ENCODE measurements at places on chromosomes 1 and 21.

GRCh38 chr1:162235241-162235800, 141.3 kb downstream of the SPATA46 start:
- DNase-seq = no peak

- peak; percentile 11 for DNase-seq
Observed at GRCh38 chr1:211371406-211372105, 44.9 kb downstream of the TRAF5 start.

GRCh38 chr1:187817782-187818181, 989.0 kb downstream of the PLA2G4A start:
- no peak for DNase-seq

DNA sequence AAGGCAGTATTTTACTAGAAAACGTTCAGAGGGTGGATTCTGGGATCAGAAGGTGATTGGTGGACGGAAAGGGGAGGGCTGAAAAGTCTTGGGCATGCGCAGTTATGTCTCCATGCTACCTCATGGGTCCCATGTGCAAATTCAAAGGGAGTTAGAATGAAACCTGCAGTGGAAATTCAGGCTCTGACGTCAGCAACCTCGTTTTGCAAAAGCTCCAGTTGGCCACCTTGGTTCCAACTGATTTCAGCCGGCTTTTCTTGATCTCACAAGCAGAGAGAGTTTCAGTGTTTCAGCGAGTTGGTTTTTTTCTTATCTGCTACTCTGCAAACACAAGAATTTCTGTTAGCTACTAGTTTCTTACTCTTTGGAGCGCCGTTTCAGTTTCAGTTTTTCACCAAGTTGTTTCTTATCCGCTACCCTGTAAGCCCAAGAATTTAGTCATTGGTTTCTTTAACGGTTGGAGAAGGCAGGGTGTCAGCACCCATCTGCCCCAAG, 69.8 kb upstream of the PGBD5 start:
- peak; percentile 35 for DNase-seq

DNA sequence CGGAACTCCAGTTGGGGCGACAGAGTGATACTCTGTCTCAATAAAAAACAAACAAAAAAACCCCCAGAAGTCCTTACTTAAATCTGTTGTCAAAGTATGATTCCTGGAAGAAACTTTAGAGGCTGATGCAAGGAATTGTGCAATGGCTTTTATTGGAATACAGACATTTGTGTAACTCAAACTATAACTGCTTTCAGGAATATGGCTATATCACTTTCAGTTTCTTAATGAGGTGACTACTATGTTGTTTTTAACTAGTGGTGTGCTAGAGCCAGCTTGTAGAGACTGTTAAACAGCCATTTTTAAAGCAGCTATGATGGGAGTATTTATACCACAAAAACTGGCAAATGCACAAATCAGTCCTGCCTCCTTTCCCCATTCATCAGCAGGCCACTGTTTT, 22.7 kb upstream of the DNAJC28 start:
- DNase-seq = no peak

DNA sequence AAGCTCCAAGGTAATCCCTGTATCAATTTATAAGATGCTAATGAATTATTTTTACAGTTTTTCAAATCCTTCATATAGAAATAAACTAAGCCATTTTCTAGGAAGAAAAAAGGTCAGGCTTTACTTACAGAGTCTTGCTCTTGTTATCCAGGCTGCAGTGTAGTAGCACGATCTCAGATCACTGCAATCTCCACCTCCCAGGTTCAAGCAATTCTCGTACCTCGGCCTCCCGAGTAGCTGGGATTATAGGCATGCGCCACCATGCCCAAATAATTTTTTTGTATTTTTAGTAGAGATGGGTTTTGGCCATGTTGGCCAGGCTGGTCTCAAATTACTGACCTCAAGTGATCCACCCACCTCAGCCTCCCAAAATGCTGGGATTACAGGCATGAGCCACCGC, 27.0 kb downstream of the RERE start:
- DNase-seq = no peak

DNA sequence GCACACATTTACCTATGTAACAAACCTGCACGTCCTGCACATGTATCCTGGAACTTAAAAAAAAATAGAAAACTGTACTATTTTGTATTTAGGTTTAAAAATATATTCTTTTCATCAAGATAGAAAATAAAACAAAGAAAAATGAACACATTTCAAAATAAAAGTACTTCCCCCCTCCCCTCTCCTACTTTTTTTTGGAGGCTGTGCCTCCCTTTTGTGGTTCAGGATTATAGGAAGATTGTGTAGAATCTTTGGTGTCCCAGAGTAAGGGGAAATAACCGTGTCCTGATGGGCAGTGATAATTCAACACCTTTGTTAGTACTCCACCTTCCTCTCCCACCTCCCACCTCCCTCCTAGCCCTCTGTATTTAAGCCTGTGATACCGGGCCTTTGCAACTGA, 40.1 kb downstream of the TRIM62 start:
- DNase-seq = no peak

DNA sequence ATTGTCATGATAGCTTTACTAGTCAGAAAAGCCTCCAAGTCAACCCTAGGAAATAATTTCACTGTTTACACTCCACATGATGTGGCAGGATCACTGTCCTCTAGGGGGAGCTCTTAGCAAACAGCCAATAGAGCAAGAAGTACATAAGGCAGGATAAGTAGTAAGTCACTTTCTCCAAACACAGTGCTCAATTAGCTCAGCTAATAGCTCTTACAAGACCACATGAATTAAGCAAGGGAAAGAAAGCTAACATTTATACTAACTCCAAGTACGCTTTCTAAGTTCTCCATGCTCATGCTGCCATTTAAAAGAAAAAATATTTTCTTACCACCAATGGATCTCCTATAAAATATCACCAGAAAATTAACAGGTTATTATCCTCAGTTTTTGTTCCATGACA, 66.9 kb upstream of the LRIF1 start:
- peak; percentile 61 for DNase-seq

GRCh38 chr1:212423879-212424278, 8.8 kb upstream of the NENF start:
- no peak for DNase-seq

DNA sequence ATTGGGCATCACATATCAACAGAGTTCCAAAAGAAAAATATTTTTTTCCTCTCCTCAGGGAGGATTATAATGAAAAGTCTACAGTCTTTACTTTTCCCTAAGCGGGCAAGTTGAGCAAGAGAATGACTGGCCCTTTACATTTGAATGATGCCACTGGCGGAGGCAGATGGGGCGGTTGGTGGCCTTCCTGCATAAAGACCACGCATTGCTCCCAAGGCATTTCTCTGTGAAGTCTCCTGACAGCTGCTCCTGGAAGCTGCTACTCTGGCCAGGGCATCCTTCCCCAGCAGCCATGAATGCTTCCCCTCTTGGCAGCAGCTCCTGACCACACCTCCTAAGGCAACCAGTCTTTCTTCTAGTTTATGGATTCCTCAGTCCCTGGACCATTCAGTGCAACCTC, 161.1 kb upstream of the RRP15 start:
- peak; percentile 55 for DNase-seq

- no peak for DNase-seq
Observed at GRCh38 chr1:22807340-22807739, 96.7 kb downstream of the EPHB2 start.

DNA sequence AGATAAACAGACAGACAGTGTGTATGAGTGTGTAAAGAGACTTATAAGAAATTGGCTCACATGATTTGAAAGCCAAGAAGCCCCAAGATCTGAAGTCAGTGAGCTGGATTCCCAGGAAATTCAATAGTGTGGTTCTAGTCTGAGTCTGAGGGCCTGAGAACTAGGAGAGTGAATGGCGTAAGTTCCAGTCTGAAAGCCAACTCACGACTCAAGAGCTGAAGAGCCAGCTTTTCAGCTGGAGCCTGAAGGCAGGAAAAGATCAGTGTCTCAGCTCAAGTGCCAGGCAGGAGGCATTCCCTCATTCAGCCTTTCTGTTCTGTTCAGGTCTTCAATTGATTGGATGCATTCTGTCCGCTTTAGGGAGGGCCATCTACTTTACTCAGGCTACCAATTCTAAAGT, 257.2 kb downstream of the PLPP3 start:
- DNase-seq = no peak

DNA sequence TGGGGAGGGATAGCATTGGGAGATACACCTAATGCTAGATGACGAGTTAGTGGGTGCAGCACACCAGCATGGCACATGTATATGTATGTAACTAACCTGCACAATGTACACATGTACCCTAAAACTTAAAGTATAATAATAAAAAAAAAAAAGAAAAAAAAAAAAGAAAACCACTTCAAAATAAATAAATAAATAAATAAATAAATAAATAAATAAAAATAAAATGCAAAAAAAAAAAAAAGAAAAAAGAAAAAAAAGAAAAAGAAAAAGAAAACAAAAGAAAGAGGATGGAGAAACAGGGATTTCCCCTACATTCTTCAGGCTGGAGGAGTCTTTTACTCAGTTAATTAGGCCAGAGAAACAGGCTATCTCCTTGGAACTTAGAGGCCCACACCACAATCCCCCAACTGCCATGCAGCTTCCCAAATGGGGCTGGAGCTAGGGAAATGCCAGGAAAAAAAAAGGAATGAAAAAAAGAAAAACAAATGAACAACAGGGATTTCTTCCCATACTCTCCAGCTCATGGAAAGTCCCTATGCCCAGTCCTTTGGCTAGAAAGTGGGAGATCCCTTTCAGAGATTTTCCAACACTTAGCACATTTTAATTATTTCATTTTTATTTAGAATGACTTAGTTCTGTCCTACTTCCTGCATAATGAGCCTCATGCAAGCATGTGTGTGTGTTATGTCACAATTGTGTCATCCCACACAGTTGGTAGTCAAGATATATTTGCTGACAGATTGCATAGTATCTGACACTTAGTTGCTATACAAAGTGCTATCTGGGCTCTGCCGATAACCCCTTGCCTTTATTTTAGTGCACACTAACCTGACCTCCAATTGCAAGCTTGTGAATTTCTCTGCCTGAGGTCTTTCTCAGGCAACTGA, 486.4 kb downstream of the PLPP3 start:
- DNase-seq = no peak

GRCh38 chr1:55828044-55828443, 612.9 kb upstream of the USP24 start:
- DNase-seq = no peak

DNA sequence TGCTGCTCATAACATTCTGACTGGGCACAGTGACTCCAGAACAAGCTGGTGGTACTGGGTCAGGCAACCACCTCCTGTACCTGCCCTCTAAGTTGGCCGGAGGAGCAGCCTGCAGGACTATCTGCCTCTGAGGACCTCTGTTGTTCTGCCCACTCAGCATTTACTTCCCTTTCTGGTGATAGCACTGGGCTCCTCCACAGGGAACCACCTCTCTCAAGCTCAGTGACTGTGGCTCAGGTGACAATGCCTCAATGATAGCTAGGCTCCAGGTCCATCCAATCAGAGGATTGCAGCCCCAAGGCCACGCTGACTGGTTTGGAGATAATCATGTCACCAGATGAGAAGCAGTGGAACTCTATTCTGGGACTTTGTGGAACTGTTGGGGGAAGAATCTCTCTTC, 15.8 kb downstream of the SLC41A1 start:
- DNase-seq = no peak

GRCh38 chr1:16326833-16327404, 25.4 kb downstream of the FBXO42 start:
- DNase-seq = no peak

GRCh38 chr1:232017057-232017456, 390.5 kb downstream of the DISC1 start:
- DNase-seq = no peak

DNA sequence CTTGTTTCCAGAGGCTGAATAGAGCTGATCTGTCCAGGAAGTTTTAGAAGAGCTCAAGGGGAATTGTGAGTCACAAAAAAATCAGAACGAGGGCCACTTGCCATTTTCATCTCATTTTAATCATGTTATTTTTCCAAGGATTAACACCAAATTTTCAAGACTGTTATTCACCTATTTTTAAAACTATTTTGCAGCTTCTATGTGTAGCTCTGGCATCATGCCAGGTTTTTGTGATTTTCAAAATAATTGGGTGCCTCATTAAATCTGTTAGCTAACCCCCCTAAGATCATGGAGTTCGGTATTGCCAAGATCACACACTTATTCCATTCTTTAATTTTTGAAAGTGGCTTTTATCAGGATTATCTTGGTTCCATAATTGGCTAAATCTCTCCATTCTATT, 90.9 kb downstream of the RGS7 start:
- no peak for DNase-seq

DNA sequence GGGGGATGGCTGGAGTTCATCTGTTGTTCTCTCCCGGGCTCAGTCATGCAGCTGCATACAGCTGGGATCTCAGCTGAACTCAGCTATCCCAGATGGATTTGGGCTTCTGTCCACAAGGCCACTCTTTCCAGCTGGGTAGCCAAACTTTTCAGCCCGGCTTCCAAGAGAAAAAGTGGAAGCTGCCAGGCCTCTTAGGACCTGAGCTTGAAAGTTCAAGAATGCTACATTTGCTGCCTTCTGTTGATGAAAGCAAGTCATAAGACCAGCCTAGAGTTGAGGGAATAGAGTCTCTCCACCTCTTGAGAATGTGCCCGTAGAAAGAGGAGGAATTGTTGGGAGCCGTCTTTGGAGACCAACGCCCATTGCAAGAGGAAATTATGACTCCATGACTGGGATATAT, 95.3 kb downstream of the C1orf21 start:
- peak; percentile 45 for DNase-seq

DNA sequence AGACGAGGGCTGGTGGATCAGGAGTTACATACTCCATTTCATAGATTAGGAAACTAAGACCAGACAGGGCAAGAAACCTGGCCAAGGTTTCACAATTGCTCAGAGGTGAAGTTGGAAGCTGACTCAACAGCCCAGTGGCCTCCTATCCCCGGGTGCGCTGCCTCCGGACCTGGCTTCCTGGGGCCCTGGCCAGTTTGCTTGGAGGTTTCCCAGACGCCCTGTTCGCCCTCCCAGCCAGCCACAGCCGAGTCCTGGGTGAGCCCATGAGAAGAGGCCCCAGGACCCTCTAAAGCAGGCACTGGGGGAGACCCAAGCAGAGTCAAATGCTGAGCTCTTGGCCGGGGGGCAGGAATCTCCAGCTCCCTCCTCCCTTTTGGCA, 180.1 kb downstream of the ZBTB18 start:
- DNase-seq = no peak
